CD4-positive, alpha-beta T cell (primary cell): ENCODE measurements at places on chromosomes 6 and 20.

- DNase-seq, result no peak
Measured at GRCh38 chr6:122780114-122780513, 598 bp downstream of the FABP7 start.

DNA sequence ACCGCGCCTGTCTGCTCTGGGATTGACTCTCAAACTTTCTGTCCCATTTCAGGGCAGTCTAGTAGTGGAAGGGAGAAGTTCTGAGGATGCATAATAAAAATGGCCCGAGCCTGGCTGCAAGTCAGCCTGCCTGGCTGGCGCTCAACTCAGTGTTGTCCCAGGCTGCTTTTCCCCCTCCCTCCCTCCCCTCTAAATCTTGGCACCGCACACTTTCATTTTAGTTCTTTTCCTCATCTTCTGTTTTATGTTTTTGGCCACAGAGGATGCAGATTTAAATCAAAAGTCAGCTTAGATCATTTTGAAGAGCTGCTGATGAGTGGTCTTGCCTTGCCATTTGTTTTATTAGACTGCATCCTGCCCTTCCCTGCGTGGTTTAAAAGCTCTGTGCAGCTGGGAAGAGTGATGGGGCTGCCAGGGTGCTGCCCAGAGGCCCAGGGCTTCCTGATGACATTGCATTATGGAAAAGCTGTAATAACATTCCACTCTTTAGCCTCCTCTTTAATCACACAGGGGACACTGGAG, 6.5 kb upstream of the UQCC2 start:
- no peak for DNase-seq

- DNase-seq, result no peak
Measured at GRCh38 chr6:98634569-98634968, 199.8 kb upstream of the POU3F2 start.

DNA sequence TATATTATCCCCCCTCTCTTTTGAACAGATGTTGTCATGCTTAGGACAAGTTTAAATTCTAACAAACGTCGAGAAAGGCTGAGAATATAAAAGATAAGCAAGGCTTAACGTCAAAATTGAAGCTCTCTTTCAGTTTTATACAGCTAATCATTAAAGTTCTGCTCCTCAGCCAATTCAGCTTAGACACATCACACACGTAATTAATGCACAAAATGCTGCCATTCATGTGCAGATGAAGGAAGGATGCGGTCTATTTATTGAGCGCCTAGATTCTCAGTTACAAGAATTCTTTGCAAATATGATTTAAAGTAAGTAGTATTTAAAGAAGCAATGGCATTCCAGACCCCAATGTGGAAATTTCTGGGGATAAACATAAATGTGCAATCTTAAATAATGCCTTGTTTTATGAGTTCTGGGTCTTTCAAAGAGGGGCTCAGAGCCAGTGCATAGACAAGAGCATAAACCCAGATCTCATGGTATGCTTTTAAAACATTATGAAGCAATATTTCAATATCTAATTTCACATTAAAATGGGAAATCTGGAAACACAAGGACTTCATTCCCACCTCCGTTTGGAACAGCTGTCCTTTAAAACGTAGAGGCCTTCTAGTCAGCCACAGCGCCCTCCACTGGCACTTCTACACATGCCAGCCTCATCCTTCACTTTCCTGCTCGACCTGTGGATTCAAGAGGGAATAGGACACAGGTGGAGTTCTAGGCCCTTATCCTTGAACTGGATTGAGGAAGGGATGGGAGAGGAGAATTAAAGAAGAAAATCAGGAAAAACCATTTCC, 85.8 kb downstream of the LYRM4 start:
- DNase-seq, result no peak

DNA sequence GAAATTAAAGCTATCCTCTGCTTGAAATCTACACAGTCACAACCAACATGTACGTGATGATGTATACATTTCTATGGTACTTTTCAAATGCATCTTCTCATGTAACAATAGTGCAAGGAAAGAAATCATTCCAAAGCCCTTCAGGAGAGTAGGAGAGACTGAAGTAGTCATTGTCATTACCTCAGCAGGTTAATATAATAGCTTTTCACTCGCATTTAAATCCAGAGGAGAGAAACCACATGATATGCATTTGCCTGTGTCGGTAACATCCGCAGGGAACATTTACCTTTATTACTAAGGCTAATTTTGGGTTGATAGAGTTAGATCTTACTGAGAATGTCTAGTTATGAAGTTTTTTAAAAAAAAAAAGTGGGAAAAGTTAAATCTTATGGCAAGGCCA, 186.6 kb upstream of the DTNBP1 start:
- DNase-seq, result no peak
